ENCODE measurements at places on chromosomes 3 and 15.

- no peak for DNase-seq
Measured at GRCh38 chr3:172844428-172844827, 93.9 kb downstream of the ECT2 start.

DNA sequence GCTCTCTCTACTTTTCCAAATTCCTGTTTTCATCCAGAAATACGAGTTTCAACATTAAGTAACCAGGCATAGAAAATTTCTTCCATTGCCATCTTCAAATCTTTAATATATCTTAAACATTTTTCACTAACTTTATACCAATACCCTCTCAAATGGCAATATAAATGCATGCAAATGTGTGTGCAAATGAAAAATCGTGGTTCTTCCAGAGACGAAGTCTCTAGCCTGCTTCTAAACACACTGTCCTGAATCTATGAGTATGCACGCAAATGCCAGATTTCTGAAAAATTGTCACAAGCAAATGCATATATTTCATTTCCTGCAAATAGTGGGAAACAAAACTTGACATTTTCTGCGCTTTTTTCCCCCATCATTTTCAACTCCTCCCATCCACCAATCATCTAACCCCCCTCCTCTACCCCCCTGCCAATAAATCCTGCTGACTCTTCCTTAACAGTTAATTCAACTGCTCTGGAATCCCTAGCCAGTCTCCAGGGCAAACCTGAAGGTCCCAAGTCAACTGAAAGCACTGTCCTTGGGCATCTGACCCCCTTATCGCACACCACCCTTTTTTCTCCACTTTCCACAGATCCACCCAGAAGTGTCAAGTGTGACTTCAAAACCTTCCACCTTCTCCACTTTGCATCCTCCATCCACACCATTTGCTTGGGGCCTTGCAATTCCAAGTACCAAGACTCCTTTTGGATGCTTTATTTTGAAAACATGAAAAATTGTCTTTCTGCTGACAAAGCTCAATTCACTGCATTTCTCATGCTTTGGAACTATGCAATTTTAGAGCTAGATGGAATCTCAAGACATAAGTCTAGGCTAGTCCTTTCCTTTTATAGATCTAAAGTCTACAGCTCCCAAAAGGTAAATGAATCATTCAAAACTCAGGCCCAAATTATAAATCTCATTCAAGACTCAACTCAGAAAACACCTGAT, 144.7 kb downstream of the OSBPL10 start:
- no peak for DNase-seq

DNA sequence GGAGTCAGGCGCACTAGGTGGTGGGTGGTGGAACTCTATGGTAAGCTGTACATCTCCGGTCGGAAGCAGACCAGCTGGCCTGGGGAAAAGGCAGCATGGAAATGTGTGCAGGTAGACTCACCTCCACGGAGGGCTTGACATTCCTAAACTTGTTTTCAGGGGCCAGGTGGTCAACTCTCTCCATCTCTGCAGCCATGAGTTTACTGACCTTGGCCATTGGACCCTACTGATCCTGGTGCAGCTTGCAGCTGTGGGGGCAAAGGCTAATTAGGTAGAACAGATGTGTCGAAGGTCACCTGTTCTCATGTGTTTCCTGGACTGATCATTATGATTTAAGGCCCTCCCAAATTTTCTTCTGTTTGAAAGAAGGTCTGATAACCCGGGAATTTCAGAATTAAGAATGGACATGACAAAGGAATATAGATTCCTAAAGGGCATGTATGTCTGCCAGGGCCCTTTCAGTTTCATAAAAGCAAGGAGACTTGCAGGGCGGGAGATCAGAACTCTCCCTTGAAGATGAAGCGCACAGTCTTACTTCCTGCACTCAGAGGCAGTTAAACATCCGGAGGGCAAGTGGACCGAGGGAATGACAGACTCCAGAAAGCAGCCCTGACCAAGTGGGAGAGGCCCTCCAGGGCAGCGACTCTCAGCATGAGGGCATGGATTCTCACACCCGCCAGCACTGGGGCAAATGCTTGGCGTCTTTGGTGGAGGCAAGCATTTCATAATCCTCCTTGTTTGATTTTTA, 56.1 kb upstream of the CMTM7 start:
- no peak for DNase-seq

GRCh38 chr3:194271460-194272035, 79.6 kb downstream of the CPN2 start:
- no peak for DNase-seq
